WTC11 (cell line): ENCODE measurements at places on chromosomes 4 and X. TPM values are rescaled to one million over a fixed set of nuclear protein-coding genes. Genes with fewer than 3 reads are reported as not detected.

DNA sequence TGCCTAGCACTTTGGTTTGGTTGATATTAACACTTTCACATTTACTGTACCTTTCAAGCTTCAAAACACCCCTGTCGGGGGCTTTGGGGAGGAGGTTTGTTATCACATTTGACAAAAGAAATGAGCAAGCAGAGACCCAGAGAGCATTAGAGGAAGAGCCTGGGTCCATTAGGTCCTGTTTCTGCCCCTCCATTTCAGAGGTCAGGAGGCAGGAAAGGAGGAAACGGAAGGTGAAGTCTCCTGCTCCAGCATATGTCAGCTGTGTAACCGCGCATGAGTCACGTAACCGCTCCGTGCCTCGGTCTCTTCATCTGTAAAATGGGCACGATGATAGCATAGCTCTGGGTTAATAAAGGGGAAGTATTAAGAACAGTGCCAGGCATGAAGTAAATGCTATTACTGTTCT, 201.9 kb upstream of the BCOR start:
- DNase-seq, result no peak

- DNase-seq, result peak; percentile 48
Measured at GRCh38 chr4:2261110-2261852, 628 bp downstream of the MXD4 start.

- peak; percentile 81 for DNase-seq
Measured at GRCh38 chr4:182925298-182925757, 8.1 kb upstream of the DCTD start.

GRCh38 chr4:6926081-6926480, 16.5 kb downstream of the TBC1D14 start:
- no peak for DNase-seq

DNA sequence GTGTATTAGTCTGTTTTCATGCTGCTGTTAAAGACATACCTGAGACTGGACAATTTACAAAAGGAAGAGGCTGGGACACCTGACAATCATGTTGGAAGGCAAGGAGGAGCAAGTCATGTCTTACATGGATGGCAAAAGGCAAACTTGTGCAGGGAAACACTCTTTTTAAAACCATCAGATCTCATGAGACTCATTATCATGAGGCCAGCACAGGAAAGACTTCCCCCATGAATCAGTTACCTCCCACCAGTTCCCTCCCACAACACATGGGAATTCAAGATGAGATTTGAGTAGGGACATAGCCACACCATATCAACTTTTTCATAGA, 11.2 kb downstream of the TENT5D start:
- no peak for DNase-seq

DNA sequence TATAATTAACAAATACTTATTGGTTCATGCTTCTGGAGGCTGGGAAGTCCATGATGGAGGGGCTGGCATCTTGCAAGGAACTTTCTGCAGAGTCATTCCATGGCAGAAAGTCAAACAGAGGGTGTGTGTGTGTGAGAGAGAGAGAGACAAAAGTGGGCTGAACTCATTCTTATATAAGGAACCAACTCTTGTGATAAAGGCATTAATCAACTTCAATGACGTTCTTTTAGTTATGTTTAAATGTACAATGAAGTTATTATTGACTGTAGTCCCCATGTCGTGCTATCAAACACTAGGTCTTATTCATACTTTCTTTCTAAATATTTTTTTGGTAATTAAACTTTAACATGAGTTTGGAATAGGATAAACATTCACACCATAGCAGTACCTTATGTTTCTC, 1408.8 kb downstream of the STIM2 start:
- no peak for DNase-seq

GRCh38 chrX:31543634-31544033, 471.8 kb upstream of the FTHL17 start:
- DNase-seq, result no peak

GRCh38 chr4:16413814-16414555, 187.7 kb upstream of the TAPT1 start:
- DNase-seq, result no peak

DNA sequence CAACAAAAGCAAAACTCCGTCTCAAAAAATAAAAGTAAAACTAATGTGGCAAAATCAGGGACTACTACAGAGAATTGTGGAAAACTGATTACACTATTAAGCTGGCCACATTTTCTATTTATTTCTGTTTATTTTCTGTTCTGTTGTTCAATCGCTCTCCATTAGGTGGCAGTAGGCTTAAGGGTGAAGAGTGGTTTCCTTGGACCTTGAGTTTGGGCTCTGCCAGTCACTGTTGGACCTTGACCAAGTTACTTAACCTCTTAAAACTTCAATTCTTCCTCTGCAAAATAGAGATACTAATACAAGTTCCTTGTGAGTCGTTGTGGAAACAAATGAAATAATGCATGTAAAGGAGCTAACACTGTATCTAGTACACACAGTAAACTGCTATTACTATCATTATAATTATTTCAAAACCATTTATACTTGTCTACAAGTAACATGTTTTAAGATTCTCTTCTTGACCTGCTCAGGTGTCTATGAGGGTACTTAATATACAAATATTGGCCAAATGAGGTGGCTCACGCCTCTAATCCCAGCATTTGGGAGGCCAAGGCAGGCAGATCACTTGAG, 15.2 kb downstream of the HSD17B11 start:
- no peak for DNase-seq

DNA sequence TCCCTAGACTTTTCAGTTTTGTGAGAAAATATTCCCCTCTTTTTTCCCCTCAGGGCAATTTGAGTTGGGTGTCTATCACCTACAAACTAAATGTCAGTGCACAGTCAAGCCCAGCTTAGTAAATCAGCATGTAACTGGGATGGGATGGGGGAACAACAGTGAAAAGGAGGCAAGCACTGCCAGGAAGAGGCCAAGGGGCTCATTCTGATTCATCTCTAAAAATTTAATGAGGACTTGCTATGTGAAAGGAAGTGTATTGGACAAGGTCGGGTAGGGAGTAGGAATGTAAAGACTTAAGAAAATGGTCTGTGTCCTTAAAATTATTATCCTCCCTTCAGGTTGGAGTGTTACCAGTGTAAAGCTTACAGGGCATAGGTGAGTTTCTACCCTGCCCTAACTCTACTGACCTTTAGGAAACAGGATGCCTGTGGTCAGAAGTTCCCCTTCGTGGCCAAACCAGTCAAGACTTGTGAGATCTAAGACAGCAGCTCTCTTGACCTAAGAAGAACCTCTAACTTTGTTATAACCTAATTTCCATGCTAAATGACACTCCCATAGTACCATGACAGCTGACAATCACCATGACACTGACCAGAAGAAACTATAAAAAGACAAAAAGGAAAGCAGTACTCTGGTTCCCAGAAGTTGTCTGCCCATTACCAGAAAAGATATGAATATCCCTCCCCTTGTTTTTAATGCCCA, 194.4 kb upstream of the LDB2 start:
- no peak for DNase-seq

GRCh38 chrX:153818571-153819383, 11.6 kb downstream of the PDZD4 start:
- DNase-seq, result peak; percentile 66

GRCh38 chrX:154598656-154599055, 13.7 kb downstream of the CTAG1A start:
- no peak for DNase-seq

- DNase-seq, result no peak
Measured at GRCh38 chrX:27619975-27620374, 29.8 kb downstream of the DCAF8L2 start.

- no peak for DNase-seq
Measured at GRCh38 chr4:21768349-21769310, 179.9 kb downstream of the KCNIP4 start.

GRCh38 chr4:30653291-30653690, 66.9 kb upstream of the PCDH7 start:
- no peak for DNase-seq

DNA sequence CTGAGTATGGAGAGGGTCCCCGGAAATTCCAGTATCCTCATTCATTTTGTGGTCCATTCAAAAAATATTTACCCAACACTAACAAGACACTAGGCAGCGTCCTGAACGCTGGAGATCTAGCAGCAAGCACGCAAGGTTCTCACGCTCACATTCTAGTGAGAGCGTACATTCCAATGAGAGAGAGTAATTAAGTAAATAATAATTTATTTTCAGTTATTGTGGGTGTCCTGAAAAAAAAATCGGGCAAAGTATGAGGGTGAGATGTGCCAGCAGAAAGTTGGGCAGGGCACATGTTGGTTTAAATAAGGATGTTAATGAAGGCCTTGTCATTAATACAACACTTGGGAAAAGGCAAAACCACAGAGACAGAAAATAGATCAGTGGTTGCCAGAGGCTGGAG, 4.0 kb upstream of the TMEM156 start:
- no peak for DNase-seq

GRCh38 chr4:2789351-2789750, 3.5 kb upstream of the SH3BP2 start:
- DNase-seq, result no peak

GRCh38 chr4:113026556-113026955, 22.9 kb upstream of the ANK2 start:
- DNase-seq, result no peak

DNA sequence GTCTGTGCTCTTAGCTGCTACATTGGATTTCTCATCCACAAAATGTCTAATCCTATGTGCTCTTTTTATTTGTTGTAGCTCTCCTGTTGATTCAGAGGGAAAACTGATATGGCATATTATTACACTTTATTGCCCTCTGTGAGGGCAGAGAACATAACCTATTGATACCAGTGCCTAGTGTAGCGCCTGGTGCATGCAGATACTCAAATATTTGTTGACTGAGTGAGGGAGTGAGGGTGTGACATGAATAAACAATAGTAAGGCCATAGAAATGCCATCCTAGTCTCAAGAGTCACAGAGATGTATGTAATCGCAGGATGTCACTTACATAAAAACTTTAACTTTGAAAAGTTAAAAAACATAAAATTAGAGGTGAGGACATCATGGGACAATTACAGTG, 159.1 kb downstream of the SHROOM3 start:
- DNase-seq, result no peak

DNA sequence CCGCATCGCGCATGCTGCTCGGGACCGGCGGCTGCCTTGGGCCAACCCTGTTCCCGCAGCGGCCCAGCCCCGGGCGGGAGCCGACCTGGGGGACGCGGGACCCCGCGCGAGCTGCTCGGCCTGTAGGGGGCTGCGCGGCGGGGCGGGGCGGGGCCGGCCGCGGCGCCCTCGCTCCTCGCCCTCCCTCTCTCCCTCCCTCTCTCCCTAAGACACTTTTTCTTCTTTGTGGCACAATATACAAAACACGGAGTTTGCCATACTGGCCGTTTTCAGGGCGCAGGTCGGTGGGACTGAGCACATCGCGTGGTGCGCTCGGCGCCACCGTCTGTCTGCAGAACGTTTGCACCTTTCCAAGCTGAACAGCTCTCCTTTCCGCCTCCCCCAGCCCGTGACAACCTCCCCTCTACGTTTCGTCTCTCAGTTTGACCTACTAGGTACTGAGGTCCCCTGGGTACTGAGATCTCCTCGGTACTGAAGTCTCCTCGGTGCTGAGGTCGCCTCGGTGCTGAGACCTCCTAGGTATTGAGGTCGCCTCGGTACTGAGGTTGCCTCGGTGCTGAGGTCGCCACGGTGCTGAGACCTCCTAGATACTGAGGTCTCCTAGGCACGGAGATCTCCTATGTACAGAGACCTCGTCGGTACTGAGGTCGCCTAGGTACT, 261.1 kb upstream of the PLCXD1 start:
- peak; percentile 36 for DNase-seq

DNA sequence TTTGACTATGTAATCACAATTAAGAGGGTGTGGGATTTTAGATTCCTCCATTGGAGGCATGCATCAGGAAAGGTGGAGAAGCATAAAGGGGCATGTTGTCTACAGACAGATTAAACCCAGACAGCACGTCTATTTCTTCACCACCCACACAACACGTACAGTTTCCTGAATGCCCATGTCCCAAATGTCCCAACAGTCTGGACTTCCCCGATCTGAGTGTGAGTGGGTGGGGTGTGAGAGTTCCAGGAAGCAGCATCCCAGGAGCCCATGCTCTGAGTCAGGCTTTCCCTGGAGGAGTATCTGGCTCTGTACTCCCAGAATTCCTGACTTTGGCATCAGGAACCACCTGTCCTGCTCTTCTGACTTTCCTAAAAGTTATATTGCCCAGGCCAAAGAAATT, 30.8 kb upstream of the NDP start:
- no peak for DNase-seq

DNA sequence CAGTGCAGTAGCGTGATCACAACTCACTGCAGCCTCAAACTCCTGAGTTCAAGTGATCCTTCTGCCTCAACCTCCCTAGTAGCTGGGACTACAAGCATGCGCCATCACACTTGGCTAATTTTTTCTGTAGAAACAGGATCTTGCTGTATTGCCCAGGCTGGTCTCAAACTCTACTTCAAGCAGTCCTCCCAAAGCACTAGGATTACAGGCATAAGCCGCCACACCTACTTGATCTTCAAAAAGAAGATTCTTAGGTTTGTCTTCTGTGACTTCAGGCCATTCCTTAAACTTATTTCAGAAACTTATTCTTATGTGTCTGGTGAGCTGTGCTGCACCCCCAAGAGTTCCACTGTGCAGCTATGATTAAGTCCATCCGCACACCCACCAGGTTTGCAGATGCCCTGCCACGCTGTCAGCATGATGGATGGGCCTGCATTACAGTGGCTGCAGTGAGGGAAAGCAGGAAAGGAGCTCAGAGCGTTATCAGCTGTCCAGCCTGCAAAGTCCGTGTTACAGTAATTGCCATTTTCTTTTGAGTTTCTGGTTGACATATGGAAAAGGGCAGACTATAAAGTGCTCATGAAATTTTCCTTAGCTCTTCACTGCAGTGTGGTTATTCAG, 146.6 kb downstream of the AASDH start:
- DNase-seq, result no peak

DNA sequence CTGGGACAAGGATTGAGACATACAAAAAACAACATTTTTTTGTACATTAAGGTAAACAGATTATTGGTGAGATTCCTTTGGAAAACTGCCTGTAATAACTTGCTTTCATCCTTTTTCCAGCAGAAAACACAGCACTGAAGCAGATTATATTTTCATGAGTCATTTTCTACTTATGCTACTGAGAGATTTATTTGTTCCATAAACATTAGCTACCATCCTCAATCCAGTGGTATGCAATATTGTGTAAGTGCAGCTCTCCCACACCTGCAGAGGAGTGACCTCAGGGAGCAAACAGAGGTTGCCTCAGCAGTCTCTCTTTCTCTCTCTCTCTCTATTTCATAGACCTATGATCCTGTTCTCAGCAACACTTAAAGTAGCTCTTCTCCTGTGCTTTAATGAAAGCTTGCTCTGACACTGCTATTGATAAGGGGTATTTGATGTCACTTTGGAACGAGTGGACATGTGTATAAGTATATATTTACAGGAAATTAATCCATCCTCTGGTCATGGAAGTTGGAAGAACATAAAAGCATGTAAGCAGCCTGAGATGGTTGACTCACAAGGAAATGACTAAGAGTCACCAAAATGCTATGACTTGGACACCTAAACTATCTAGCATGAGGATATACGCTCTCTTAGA, 163.7 kb upstream of the SPANXC start:
- DNase-seq, result no peak

ARL13A gene
- total RNA-seq, result not detected in 3 replicates

GAB3 gene
- 0.66 to 1.0 TPM (median 0.72 TPM) in 3 replicates for total RNA-seq

NLGN4X gene
- 53.8 to 66.9 TPM (median 63.3 TPM) in 3 replicates for total RNA-seq

NUDT10 gene
- total RNA-seq, result 17.7 to 22.2 TPM (median 18.1 TPM) in 3 replicates

ADH1C gene
- 0.22 to 0.23 TPM in 2 of 3 replicates, not detected in the other for total RNA-seq

GYG2 gene
- total RNA-seq, result 47.6 to 53.6 TPM (median 52.8 TPM) in 3 replicates

CXCL8 gene
- total RNA-seq, result not detected in 3 replicates

ABCB7 gene
- 37.6 to 41.6 TPM (median 41.6 TPM) in 3 replicates for total RNA-seq

BEX3 gene
- total RNA-seq, result 263 to 292 TPM (median 277 TPM) in 3 replicates

DMP1 gene
- total RNA-seq, result 0.11 TPM in 1 of 3 replicates, not detected in the others

PAGE5 gene
- total RNA-seq, result not detected in 3 replicates

PWWP3B gene
- 0.52 to 1.5 TPM (median 1.4 TPM) in 3 replicates for total RNA-seq

MTTP gene
- 0.16 to 0.34 TPM (median 0.26 TPM) in 3 replicates for total RNA-seq
